Smooth muscle cell of trachea (primary cell): ENCODE measurements at places on chromosomes 13 and 19. TPM values are rescaled to one million over a fixed set of nuclear protein-coding genes. Genes with fewer than 3 reads are reported as not detected.

TBXA2R gene
- total RNA-seq = 2.8 and 2.9 TPM in 2 replicates

PTGIR gene
- total RNA-seq = 2.9 and 6.8 TPM in 2 replicates

PGPEP1 gene
- total RNA-seq = 39.9 and 82.7 TPM in 2 replicates

STOML3 gene
- total RNA-seq = not detected in 2 replicates

NLRP5 gene
- not detected in 2 replicates for total RNA-seq

GPR4 gene
- 0.17 and 0.73 TPM in 2 replicates for total RNA-seq

SHKBP1 gene
- 63.8 and 82.6 TPM in 2 replicates for total RNA-seq

CEBPA gene
- total RNA-seq = 0.15 and 0.66 TPM in 2 replicates

LMTK3 gene
- total RNA-seq = 0.15 and 0.50 TPM in 2 replicates

ZNF71 gene
- total RNA-seq = 9.4 and 9.5 TPM in 2 replicates

ERICH6B gene
- not detected in 2 replicates for total RNA-seq

OR4F17 gene
- total RNA-seq = 0.15 TPM in 1 of 2 replicates, not detected in the other

SHISA7 gene
- under 0.01 TPM in 1 of 2 replicates, not detected in the other for total RNA-seq

LILRB3 gene
- total RNA-seq = not detected in 2 replicates
